Activated CD4-positive, alpha-beta T cell treated with anti-CD3 and anti-CD28 coated beads, Interleukin-2, amount 50 U/mL, for 4 hours (primary cell): ENCODE measurements at places on chromosomes 16 and 17.

DNA sequence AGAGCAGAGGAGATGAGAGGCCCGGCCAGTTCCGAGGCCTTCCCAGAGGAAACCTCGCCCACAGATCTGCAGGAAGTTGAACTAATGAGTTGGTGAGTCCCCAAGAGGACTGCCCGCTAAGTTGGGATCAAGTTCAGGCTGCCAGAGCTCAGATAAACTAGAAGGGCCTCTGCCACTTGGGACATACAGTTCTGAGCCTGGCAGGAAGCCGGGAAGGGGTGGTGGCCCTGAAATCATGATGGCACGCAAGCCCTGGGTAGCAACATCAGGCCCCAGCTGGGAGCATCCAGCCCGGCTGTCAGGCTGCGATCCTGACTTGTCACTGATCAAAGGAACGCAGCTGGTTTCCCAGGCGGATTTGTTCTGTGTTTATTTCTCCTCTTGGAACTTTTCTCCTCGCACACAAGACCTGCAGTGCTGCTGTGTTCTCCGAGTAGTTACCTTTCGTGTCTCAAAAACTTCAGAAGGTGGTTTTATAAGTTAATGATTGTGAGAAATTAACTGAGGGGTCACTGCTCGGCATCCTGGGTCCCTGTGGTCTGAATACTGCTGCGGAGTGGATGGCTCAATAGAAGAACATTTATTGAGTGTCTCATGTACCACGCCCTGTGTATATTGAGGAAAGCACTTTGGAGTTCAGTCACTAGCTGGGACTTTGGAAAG, 8.0 kb upstream of the WFDC1 start:
- DNase-seq: no peak

DNA sequence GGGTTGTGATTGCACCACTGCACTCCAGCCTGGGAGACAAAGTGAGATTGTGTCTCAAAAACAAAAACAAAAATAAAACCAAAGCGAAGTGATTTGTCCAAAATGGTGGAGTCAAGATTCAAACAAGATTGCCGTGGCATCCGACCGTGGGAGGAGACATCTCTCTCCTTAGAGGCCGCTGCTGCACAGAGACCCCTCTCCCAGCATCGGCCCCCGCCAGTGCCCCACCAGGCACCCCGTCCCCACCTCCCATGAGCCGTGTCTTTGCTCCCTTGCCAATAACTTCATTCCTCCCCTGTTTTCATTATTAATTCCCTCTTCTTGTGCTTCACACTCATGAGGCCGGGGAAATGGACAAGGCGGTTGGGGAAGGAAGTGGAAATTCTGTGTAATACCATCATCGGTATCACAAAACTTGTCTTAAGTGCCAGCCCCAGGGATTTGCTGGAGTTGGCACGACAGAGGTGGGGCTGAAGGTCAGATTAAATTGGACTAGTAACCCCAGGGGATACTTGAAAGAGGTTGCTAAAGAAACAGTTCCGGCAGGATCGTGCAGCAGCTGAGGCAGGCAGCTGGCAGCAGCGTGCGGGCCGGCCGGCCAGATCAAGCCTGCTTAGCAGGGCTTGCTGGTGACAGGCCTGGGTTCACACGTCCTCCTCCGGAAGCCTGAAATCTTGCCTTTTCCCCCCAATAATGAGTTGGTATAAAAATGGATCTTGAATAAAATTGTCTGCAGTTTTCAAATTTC, 66.8 kb downstream of the RTN4RL1 start:
- DNase-seq: no peak

- DNase-seq: no peak
Observed at GRCh38 chr16:129075-129474, 9.4 kb downstream of the NPRL3 start.

DNA sequence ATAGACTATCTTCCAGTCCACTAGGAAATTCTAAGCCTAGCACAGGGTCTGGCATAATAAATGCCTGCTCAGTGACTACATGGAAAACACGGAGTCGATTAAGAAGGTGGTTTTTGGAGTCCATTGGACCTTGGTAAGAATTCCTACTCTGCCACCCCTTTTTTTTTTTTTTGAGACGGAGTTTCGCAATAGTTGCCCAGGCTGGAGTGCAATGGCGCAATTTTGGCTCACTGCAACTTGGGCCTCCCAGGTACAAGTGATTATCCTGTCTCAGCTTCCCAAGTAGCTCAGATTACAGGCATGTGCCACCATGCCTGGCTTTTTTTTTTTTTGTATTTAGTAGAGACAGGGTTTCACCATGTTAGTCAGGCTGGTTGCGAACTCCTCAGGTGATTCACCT, 123.2 kb downstream of the HS3ST2 start:
- no peak for DNase-seq

GRCh38 chr17:70510288-70510687, 341.0 kb downstream of the KCNJ2 start:
- no peak for DNase-seq

- no peak for DNase-seq
Observed at GRCh38 chr17:38324141-38324697, 19.5 kb downstream of the GPR179 start.
